ENCODE measurements at places on chromosomes 5 and 9. TPM values are rescaled to one million over a fixed set of nuclear protein-coding genes. Genes with fewer than 3 reads are reported as not detected.

The CA9 gene
- not detected for polyA plus RNA-seq

DNA sequence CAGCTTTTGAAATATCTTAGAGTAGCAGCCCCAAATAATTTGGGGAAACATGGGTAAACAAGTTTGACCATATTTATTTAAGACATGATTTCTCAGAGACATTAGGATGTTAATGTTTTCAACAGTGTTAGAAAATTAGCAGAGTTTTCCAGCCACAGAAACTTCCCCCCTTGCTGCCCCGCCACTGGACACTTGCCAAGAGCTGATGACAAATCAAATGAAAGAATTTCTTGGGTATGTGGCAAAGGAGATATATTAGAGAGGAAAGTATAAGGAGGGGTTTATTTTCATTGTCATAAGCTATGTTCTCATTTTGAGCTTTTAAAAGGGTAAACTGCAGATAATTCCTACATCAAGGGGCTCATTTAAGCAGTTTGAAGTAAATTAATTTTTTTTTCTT is 15.9 kb downstream of the GABRA1 start:
- DNase-seq: no peak

DNA sequence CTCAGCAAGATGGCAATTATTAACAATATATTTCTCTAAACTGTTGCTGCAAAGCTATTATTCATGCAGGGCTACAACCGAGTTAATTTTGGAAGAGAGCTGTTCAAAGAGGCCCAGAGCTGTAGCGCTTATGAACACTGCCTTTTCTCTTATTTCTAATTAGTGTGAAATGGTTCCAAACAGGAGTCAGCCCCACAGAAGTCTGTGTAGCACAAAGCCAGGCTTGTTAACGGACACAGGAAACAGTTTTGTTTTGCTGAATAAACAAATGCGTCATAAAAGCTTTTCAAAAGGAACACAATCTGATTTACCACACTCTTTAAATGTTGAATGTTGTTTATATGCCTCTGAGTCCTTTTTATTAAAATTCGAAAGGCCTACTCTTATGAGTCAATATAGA is 396.5 kb downstream of the ANXA1 start:
- DNase-seq: no peak

- DNase-seq: no peak
Observed at GRCh38 chr5:157160001-157160400, 6.1 kb downstream of the GARIN3 start.

DNA sequence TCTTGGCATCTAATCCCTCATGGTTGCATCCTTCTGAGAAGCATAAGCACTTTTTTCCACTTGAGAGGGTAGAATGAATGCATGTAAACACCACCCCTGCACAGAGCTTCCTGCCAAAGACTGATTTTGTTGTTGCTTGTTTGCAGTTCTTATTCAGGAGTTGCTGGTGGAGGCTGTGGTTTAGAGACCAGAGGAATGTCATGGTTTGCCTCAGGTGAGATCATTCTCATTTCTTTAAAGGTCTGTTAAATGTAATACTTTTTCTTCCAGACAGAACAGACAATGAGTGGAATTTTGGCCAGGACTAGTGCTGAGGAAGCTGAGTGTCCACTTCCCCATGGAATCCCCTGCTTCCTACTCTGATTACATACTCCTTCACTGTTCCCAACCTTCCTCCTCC is 3.2 kb upstream of the TNC start:
- no peak for DNase-seq

The DNAH5 gene
- not detected for polyA plus RNA-seq

DNA sequence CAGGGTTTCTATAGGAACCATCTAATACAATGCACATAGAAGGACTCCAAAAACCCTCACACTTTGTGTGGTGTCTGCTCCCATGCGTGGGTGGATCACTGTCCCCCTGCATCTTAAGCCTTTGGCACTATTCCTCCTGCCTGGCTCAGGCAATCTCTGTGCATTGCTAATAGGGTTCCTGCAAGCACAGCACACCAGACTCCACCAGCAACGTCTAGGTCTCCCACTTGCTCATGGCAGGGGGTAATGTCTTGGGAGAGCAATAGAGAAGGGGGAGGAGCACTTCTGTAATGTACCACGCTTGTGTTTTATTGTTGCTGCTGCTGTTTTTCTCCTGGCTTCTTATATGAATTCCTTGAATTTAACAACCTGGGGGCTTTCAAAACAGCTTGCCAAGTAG is 182.6 kb upstream of the GLRA1 start:
- no peak for DNase-seq

GRCh38 chr9:125750627-125751011 is 3.4 kb downstream of the PBX3 start:
- no peak for DNase-seq

- DNase-seq: no peak
Observed at GRCh38 chr9:92482329-92482728, at the start of gene ASPN. TSS of gene ASPN (minus strand) at chr9:92482506.

DNA sequence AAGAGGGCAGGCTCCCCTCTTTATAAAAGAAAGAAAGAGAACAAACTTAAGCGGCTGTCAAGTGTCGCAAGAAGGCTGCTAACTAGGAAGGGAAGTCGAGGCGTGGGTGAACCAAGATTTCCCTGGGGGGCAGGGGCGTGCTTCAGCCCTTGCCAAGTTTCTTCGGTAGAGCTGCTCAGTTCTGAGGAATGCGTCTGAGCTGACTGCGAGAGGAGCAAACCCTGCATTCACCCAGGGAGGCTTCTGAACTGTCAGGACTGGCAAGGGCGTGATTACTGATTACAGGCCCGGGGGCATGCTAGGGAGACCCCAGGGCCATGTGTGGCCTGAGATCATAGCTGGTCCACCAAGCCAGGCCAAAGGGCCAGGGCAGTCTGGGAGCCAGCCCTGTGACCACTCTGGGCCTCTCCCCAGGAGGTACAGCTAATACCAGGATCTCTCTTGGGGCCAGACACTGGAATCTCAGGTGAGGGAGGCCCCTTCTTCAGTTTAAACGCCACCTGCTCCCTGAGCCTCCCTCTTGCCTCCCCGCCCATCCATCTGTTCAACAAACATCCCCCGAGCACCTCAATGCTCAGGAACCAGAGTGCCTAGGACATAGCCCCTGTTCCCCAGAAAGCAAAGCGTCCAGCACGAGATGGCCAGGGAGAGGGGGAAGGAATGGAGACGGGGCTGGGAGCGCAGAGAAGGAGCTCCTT is 30.9 kb downstream of the SARDH start:
- no peak for DNase-seq

DNA sequence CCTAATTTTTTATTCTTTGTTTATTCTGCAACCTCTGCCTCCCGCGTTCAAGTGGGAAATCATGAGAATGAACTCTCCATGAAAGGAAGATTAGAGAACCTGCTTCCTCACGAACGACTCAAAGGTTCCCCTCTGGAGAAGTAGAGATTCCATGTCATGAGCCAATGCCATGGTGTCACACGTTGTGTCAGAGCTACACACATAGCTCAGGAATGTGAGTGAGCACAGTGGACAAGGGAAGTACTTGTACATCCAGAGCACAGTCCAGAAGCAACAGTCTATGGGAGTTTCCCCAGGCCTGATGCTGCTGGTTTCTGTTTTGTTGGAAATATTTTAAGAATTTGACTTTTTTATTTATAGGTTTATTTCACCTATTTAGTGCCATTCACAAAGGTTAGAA is 26.8 kb upstream of the PPP2CA start:
- no peak for DNase-seq

The AGXT2 gene
- polyA plus RNA-seq: not detected

GRCh38 chr5:1662559-1663085 is 137.0 kb downstream of the MRPL36 start:
- DNase-seq: no peak

The STPG3 gene
- not detected for polyA plus RNA-seq

- no peak for DNase-seq
Observed at GRCh38 chr5:2213121-2213730, 330.5 kb upstream of the IRX4 start.

The SLC4A9 gene
- not detected for polyA plus RNA-seq

DNA sequence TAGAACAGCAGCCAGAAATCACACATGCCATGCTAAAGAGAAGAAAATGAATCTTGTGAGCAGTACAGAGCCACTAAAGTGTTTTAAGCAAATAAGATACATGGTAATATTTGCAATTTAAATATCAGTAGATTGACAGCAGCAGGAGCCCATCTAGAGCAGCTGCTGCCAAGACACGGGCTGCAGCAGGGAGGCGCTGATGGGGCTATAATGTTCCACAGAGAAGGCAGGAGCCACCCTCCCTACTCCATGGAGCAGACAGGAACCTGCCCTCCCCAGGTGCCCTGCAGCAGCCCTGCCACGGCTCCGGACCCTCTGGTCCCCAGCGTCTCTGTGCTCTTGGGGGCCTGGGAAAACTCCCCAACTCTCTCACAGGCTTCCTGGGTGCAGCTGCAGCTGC is 224.1 kb upstream of the ISL1 start:
- no peak for DNase-seq

The TGFBR1 gene
- 67.8 TPM for polyA plus RNA-seq

GRCh38 chr9:94269264-94269663 is 10.2 kb downstream of the ZNF169 start:
- no peak for DNase-seq

GRCh38 chr9:14412775-14413174 is 98.8 kb upstream of the NFIB start:
- DNase-seq: no peak

The FYB1 gene
- polyA plus RNA-seq: 50.6 TPM

- DNase-seq: no peak
Observed at GRCh38 chr9:134640506-134641172, 964 bp upstream of the COL5A1 start.
